Stimulated activated CD8-positive, alpha-beta memory T cell treated with anti-CD3 and anti-CD28 coated beads, Interleukin-7, amount 100 ng/mL, for 4 hours (primary cell): ENCODE measurements at places on chromosomes 1 and 21.

GRCh38 chr1:192546596-192547190, 28.9 kb upstream of the RGS1 start:
- DNase-seq: no peak

GRCh38 chr21:27060190-27060589, 93.3 kb upstream of the ADAMTS5 start:
- DNase-seq: no peak

DNA sequence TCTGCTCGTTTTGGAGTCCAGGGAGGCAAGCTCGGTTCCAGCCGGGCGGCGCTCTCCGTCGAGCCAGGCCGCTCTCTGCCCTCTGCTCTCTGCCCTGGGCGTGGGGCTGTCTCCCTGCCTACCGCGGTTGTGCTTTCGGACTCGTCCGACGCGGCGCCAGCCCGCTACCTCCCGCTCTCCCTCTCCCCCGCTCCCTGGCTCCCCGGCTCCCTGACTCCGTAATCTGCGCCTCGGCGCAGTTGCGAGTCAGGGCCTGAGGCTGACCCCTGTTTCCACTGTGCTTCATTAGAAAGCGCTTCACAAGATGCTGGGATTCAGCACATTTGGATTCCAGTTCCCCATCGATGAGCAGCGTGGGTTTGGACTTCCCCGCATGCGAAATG, 2.2 kb downstream of the SOX13 start:
- DNase-seq: no peak

- DNase-seq: no peak
Measured at GRCh38 chr1:8350914-8351684, 33.2 kb downstream of the SLC45A1 start.

DNA sequence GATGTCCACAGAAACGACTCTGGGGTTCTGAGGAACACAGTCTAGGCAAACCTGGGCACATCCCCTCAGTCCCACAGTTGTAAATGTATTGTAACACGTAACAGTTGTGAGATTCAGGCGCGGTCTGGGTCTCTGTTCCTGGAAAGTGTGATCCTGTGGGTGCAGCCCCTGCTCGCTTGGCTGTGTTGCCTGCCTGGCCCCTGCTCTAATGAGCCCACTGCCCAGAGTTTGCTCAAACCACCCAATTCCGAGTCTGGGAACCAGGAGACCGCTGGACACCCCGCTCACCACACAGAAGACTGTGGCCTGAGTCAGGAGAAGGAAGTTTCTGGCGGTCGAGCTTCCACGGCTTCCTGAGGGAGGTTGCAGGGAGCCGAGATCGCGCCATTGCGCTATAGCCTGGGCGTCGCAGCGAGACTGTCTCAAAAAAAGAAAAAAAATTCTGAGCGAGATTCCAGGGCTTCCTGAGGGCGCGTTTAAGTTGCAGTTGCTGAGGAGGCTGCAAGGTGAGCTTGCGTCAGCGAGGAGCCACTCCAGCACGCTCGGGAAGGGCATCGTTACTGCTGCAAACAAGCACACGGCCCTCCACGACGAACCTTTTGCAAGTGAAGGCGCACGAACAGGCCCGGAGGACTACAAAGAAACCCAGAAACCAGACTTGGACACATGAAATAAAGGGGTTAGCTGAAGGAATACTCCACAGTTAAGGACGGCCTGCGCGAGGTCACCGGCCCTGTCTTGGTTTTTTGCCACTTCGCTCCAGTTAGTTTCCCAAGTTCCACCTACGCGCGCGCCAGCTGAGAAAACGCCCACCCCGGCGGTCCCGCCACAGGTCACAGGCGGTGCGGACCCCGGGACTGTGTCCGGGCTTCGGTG, 1.1 kb downstream of the C21orf58 start:
- no peak for DNase-seq

DNA sequence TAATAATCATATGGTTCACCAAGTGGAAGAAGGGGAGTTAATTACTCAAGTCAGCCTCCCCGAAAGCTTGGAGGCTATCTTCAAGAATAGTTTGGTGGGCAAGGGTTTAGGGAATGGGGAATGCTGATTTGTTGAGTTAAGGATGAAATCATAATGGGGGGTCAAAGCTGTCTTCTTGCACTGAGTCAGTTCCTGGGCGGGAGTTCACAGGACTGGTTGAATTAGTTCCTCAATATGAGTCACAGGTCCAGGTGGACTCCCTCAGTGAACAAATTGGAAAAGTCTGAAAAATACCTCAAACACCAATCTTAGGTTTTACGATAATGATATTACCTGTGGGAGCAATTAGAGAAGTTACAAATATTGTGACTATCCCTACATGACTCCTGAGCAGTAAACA, 115.2 kb upstream of the COA6 start:
- no peak for DNase-seq

DNA sequence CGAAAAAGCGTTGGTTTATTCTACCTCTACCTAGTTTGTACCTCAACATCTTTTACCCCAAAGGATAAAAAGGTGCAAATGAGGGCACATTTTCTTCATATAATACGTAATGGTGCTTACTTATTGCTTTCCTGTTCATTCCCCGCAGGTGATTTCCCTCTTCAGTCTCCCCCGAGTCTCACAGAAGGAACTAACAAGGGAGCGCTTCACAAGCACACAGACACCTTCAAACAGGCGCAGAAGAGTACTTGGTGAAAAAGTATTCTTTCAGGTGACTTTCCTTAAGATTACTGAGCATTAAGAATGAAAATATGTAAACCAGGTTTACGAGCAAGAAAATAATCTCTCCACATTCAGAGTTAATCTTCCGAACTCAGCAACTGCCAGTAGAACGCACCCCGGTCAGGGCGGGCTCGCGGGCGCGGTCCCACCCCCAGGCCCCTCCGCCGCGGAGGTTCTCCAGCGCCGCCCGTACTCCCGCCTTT, 511 bp upstream of the RABGAP1L start:
- DNase-seq: no peak

- no peak for DNase-seq
Measured at GRCh38 chr1:152565535-152566215, 905 bp downstream of the LCE3E start.

DNA sequence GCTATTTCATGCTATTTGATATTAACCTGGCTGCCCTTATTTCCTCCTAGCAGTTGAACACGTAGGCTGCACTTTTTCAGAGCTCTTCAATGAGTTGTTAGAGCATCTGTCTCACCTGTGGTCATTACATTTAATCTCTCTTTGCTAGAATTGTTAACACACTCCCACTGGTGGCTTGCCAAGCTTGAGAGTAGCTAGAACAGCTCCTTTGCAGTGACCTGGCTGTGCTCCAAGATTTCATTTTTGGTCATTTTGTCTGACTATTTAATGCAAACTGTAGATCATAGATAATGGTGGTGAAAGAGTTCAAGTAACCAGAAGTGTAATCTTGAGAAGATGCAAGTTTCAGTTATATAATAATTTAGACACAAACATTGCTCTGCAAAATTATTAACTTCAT, 105.6 kb downstream of the LRRC7 start:
- DNase-seq: no peak

- DNase-seq: no peak
Measured at GRCh38 chr1:31183927-31184554, 55.6 kb downstream of the NKAIN1 start.

DNA sequence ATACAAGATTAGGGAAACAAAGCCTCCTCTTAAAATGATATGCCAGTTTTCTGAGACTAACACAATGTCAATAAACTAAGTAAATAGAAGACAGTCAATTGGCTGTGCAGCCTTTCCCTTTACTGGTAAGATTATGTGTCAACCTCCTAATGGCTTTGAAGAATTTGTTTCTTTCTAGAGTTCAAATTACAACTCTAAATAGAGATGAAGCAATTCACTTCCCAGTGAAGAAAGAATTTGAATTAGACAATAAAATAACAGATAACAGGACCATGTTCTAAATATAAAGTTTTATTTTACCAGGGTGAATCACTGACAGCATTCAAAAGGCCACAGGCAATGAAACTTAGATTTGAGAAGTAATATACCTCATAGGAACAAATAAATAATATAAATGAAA, 680.3 kb downstream of the PLA2G4A start:
- no peak for DNase-seq

GRCh38 chr1:117678246-117678977, 72.6 kb downstream of the TENT5C start:
- DNase-seq: no peak

DNA sequence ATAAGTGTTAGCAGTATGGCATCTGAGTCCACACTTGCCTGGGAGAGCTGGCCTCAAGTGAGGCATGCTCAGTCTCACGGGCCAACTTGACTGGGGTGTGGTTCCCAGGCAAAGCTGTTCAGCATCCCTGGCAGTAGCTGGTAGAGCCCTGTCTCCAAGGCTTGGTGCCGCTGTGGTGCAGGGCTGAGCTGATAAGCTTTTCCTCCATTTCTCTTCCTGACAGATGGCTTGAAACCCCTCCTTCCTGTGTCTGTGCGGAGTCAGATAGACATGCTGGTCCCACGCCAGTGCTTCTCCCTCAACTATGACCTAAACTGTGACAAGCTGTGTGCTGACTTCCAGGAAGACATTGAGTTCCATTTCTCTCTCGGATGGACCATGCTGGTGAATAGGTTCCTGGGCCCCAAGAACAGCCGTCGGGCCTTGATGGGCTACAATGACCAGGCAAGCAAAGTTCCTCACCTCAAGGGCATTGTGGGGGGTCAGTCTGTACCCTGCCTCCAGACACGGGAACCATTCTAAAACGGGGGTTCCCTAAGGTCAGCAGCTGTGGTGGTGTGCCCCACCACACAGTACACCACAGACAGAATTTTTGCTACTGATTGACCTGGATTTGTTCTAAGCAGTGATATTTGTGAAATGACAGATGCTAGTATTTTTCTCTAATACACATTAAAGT, 13.7 kb upstream of the MIIP start:
- DNase-seq: no peak

- no peak for DNase-seq
Measured at GRCh38 chr1:6823793-6824192, 38.5 kb downstream of the CAMTA1 start.

GRCh38 chr1:46415514-46415913, 21.4 kb downstream of the FAAH start:
- DNase-seq: no peak

GRCh38 chr1:100353071-100353801, 930 bp downstream of the CDC14A start:
- peak; percentile 19 for DNase-seq

- DNase-seq: no peak
Measured at GRCh38 chr1:117275055-117275454, 64.3 kb upstream of the VTCN1 start.

DNA sequence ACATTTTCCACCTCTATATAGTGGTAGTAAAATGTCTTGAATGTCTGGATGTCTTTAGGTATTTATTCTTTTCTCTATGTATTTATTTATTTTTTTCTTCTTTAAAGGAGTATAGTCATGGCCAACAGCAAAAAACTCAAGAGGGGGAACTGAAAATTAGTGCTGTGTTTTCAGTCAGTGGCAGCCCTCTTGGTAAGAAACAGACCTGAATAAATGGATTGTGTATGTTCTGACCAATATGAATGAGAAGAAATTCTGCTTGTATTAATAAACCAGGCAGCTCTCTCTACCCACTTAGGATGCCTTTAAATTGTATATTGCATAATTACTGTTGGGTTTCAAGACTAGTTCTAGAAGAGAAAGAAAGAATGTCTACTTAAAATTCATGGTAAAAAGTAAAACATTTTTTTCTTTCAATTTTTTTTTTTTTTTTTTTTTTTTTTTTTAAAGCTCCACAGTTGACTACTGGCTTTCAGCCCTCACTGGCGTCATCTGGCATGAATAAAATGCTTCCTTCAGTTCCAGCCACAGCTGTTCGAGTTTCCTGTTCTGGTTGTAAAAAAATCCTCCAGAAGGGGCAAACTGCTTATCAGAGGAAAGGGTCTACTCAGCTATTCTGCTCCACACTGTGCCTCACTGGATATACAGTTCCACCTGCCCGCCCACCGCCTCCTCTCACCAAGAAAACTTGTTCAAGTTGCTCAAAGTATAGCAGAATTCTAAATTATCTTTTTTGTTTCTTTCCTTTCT, 101.6 kb downstream of the ZMYM4 start:
- DNase-seq: no peak
